ENCODE measurements at places on chromosomes 6 and 20.

DNA sequence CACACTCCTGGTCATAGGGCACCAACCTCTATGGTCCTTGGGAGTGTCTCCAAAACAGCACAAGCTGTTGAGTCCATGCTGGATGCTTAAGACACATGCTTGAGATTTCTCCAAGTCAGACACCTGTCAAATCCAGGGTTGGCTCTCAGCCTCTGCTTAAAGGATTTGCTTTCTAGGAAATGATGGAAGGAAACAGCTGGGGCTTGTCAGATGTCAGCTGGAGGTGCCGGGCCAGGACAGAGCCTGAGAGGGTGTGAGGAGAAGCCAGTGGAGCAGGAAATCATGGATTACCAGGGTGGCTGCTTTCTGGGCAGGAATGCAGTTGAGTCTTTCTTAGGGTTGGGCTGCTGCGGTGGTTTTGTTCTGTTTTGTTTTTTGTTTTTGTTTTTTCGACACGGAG is 83.0 kb upstream of the FAM184A start:
- no peak for DNase-seq

- no peak for DNase-seq
Observed at GRCh38 chr20:36756496-36756895, 10.6 kb upstream of the NDRG3 start.

DNA sequence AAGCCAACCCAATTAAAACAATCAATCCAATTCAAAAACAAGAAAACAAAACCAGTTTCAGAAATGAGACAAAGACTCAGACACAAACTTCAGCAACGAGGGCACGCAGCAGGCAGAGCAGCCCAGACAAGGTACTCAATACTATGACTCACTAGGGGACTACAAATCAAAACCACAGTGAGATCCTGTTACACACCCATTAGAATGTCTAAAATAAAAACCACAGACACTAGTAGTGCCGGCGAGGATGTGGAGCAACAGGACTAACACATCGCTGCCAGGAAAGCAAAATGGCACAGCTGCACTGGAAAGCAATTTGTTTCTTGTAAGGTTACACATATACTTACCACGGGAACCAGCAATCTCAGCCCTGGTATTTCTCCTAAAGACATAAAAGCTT is 28.4 kb upstream of the MAS1L start:
- DNase-seq = peak; percentile 2

- DNase-seq = no peak
Observed at GRCh38 chr6:87572021-87572420, 17.8 kb downstream of the RARS2 start.

- DNase-seq = no peak
Observed at GRCh38 chr20:2595076-2595475, 57.4 kb upstream of the NOP56 start.

DNA sequence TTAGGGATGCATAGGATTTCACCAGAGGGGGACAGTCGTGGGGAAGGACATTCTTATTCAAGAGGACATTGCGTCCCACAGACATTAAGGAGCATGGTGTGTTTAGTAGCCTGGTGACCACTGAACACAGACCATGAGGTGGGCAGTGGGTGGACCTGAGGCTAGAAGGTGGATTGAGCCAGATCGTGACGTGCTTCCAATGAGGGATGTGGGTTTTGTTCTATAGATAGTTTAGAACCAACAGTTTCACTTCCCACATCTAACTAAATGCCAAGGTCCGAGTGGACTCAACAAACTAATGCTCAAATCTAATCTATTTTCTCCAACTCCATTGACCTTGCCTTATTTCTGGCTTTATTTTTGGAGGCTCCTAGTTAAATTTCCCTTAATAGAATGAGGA is 58.5 kb downstream of the OGFRL1 start:
- DNase-seq = no peak

DNA sequence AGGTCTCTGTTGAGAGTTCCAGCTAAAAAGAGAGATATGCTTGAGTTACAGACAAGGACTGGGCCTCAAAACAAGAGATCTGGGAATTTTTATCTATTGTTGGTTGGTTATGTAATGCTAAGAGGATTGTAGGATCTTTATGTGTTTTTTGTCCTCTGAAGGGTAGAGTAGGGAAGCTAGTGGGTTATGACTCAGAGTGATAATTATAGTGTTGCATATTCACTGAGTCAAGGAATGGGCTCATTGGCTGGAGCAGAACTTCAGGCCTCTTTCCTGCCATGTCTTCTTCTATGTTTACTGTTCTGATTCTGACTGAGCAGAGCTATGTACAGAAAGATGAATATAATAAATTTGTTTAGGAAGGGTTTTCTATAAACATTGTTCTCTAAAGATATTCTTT is 66.1 kb upstream of the NOX3 start:
- DNase-seq = no peak

- DNase-seq = no peak
Observed at GRCh38 chr6:79236711-79237110, 2.2 kb upstream of the HMGN3 start.

- no peak for DNase-seq
Observed at GRCh38 chr6:56046576-56046975, 171.2 kb upstream of the BMP5 start.

GRCh38 chr20:62652041-62652893 is 10.0 kb downstream of the SLCO4A1 start:
- DNase-seq = peak; percentile 33

DNA sequence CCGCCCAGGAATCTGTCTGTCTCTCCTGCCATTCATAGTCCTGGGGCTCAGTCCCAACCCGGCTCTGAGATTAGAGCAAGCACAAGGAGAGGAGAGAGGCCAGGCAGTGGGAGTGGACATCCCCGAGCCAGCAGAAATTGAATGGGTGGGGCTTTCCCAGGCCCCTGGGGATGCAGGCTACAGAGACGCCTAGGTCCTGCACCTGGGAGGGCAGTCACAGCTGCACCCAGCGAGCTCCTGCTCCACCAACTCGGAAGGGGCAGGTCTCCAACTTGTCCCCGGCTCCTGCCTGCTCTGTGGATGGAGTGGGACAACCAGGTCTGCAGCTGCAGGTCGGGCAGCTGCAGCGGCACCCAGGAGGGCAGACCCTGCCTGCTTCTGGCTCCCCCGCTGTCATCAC is 11.1 kb upstream of the AIG1 start:
- no peak for DNase-seq

DNA sequence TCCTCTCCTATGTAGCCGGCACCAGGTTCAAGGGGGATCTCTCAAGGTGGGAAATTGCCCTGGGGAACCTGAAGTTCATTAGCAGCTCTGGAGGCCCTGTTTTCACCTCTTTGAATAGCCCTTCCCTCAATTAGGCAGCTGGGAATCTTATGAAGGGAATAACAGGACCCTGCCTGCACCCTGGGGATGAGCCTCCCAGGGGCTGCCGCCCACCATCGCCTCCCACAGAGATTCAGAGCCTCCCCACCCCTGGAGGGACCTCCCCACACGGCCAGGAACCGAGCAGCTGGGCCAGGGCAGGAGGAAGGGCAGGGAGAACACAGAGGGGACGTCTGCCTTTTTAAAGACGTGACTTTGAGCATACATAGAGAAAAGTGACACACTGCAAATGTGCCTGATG is 4.6 kb upstream of the EEF1A2 start:
- DNase-seq = no peak

- DNase-seq = no peak
Observed at GRCh38 chr6:139386404-139386803, 12.0 kb upstream of the CITED2 start.

GRCh38 chr20:8972963-8973705 is 95.8 kb upstream of the PLCB4 start:
- DNase-seq = no peak

- no peak for DNase-seq
Observed at GRCh38 chr6:132592855-132593254, 3.3 kb upstream of the TAAR5 start.

DNA sequence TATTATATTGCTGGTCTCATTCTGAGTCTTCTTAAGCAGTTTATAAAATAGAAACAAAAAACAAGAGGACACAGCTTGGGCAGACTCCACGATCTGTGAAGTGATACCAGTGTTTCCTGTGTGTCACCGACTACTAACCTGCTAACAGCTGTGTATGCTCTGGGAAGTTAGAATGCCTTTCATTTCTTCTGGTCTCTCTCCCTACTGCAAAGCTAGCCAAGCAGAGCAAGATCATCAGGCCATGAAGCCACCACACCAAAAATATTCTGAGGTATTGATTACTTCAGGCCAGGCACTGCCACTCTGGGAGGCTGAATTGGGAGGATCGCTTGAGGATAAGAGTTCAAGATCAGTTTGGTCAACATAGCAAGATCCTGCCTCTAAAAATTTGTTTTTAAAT is 46.9 kb upstream of the SMIM29 start:
- DNase-seq = no peak

GRCh38 chr6:65728879-65729479 is 22.0 kb upstream of the EYS start:
- no peak for DNase-seq

DNA sequence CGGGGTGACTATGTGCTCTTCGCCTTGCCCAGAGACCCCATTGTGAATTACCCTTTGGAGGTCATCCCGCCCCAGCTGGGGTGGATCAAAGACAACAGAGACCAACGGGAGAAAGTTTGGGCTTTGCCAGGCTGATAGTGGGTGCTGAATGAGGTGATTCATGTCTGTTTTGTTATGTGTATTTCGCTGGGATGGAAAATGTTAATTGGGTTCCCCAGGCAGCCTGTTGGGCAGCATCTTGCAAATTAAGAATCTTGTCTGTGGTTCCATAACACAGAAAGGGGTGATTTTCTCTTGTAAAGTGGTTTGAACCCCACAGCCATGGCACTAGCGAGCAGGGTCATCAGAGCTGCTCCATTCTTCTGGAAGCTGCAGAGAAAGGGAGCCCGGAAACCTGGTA is 63.1 kb upstream of the UNC93A start:
- no peak for DNase-seq

DNA sequence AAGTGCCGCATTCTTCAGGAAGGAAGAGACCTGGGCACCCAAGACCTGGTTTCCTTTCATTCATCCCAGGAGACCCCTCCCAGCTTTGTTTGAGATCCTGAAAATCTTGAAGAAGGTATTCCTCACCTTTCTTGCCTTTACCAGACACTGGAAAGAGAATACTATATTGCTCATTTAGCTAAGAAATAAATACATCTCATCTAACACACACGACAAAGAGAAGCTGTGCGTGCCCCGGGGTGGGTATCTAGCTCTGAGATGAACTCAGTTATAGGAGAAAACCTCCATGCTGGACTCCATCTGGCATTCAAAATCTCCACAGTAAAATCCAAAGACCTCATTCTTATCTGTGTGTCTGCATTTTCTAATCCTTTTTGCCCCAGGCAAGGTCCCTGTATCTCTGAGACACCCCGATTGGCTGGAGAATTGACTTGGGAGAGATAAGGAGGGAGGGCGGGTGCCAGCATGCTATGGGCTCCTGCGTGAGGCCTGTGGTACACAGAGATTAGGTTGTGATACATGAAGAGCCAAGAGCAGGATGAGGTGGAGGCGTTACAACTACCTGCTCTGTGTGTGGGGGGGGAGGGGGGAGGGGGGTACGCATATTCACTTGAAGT is 4.8 kb downstream of the MUC21 start:
- no peak for DNase-seq

DNA sequence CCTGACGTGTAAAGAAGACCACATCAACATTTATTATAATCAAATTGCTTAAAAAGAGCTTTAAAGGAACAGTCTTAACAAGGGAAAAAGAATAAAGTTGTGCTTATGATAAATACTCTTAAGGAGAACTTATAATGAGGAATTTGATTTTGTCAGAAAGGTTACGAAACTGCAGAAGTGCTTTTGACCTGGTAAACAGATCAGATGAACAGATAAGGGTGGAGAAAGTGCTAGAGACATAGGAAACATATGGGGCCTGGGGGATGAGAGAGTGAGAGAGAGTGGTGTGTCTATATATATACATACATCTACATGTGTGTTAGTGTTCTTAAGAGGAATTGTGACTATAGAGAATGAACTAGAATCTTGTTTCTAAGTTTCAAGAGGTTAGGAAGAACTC is 186.2 kb upstream of the GJE1 start:
- DNase-seq = no peak

DNA sequence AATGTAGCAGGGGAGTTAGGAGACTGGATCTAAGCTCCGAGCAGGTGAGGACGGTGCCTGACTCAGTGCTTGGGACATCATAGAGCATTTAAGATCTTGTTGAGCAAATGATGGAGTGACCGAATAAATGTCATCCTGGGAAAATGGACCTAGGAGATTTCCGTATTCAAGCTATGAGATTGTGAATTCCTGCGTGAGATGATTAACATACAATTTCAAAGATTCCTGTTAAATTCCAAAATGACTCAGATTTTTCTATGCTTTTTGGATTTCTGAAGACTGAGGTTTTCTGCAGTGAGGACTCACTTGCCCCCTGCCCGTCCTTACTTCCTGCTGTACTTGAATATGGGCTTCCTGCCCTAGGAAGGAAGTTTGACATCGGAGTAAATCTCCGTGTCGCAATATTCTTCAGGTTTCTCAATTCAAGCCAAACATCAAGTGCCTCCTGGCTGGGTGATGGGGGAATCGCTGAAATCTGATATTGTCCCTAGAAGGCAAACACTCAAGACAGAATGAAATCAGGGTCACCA is 5.2 kb downstream of the SYTL3 start:
- DNase-seq = no peak

- no peak for DNase-seq
Observed at GRCh38 chr6:36633370-36633769, 39.2 kb downstream of the SRSF3 start.

DNA sequence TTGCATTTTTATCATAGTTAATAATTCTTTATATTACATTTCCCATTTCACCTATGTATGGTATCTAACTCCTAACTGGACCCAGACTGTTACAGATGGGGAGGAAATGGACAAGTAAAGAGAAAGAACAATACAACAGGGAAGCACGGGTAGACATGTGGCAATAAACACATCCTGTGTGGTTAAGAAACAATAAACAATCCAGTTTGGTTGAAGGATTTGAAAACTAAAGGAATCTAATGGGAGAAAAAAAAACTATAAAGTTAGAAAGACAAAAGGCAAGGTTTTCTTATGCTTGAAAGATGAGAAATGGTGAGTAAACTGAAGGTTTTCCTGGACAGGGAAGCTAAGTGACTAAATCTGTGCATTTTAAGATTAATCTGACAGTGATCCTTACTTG is 34.9 kb upstream of the ALDH8A1 start:
- DNase-seq = no peak
